ENCODE measurements at places on chromosomes 2 and 18. TPM values are rescaled to one million over a fixed set of nuclear protein-coding genes. Genes with fewer than 3 reads are reported as not detected.

DNA sequence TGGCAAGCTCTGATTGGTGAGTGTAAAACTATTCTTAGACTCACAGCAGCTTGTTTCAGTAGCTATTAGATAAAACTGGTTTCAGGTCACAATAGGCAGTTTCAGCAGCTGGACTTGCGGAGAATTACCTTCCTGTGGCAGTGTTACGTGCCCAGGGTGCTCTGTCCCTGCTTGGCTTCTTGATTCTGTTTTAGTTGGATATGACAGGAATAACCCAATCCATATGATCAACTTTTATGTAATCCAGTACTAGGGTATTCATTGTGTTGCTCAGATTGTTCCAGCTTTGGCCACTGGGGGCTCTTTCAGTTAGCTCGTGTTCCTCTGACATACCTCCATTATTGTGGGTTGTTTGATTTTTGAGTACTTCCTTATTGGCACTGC, 43.1 kb downstream of the INPP4A start:
- H3K36me3 ChIP-seq, result no peaks in the 10 kb centered on the region
- no peaks in the 10 kb centered on the region for H3K4me1 ChIP-seq
- H3K27ac ChIP-seq, result no peak overlapping the region

DNA sequence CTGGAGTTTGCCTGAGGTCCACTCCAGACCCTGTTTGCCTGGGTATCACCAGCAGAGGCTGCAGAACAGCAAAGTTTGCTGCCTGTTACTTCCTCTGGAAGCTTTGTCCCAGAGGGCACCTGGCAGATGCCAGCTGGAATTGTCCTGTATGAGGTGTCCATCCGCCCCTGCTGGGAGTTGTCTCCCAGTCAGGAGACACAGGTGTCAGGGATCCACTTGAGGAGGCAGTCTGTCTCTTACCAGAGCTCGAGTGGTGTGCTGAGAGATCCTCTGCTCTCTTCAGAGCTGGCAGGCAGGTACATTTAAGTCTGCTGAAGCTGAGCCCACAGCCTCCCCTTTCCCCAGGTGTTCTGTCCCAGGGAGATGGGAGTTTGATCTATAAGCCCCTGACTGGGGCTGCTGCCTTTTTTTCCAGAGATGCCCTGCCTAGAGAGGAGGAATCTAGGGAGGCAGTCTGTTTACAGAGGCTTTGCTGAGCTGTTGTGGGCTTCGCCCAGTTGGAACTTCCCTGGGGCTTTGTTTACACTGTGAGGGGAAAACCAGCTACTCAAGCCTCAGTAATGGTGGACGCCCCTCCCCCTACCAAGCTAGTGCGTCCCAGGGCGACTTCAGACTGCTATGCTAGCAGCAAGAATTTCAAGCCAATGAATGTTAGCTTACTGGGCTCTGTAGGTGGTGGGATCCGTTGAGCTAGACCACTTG, 34.7 kb downstream of the TFPI start:
- DNase-seq, result no peak
- H3K4me1 ChIP-seq, result no peaks in the 10 kb centered on the region
- no peaks in the 10 kb centered on the region for H3K36me3 ChIP-seq
- no peaks in the 10 kb centered on the region for H3K27me3 ChIP-seq
- no peak overlapping the region for H3K27ac ChIP-seq
- no peak overlapping the region for H3K4me3 ChIP-seq

DNA sequence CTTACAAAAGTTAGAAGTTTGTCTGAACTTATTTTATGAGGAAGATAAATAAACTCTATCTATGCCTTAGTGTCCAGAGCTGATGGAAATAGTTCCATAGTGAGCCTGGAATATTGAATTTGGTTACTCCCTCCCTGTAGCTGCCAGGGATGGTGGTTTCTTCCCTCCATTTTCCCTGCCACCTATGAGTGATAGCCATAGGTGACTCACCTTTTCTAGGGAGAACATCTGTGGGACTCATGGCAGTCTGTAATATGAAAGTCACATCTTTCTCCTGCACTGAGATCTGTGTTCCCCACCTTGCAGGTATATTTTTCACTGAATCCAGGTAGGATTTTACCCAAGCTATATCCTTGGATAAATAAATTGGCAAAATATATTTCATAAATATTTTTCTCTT, 148.8 kb downstream of the TPGS2 start:
- no peak overlapping the region for H3K27ac ChIP-seq
- DNase-seq, result no peak
- no peak overlapping the region for H3K4me3 ChIP-seq
- no peaks in the 10 kb centered on the region for H3K36me3 ChIP-seq

GRCh38 chr2:201837824-201838431, 31.6 kb downstream of the CDK15 start:
- no peaks in the 10 kb centered on the region for H3K27me3 ChIP-seq
- H3K36me3 ChIP-seq, result no peaks in the 10 kb centered on the region
- H3K27ac ChIP-seq, result no peak overlapping the region
- H3K4me3 ChIP-seq, result no peak overlapping the region
- no peak for DNase-seq
- H3K4me1 ChIP-seq, result no peaks in the 10 kb centered on the region

DNA sequence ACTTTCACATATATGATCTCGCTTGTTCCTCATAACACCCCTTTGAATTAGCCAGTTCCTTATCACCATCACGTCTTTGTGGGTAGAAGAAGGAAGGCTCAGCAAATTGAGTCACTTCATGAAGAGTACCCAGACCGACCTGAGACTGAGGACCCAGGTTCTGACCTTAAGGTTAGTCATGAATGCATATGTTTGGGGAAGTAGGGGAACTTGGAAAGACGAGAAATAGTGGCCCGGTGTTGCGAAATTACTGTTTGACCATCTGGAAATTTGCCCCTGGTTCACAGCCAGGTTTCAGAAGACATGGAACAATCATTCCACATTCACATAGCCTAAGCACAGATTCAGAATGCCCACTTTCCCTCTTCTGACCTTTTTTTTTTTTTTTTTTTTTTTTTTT, 59.8 kb downstream of the MEIS1 start:
- H3K4me3 ChIP-seq, result no peak overlapping the region
- H3K4me1 ChIP-seq, result peaks cover 14% of the 10 kb centered on the region
- H3K27ac ChIP-seq, result no peak overlapping the region
- H3K36me3 ChIP-seq, result peaks cover 2% of the 10 kb centered on the region

DNA sequence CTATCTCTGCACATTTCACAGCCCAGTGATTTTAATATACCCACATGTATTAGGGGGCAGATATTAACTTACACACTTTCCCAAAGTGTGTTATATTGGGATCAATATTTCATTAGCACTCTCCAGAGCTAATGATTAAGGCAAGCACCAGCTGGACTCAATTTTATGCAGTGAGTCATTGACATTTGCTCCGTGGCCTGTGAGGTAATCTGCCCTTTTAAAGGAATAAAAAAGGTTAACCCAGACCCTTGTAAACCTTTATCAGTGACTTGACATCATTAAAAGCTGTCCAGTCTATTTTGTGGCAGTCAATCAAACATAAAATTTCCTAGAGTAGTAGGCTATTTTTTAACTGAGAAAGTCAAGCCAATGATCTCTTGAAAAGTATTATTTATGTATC, 1870.4 kb upstream of the CELF4 start:
- no peak overlapping the region for H3K4me3 ChIP-seq
- H3K36me3 ChIP-seq, result no peaks in the 10 kb centered on the region
- no peak for DNase-seq
- no peak overlapping the region for H3K27ac ChIP-seq
- no peaks in the 10 kb centered on the region for H3K4me1 ChIP-seq

DNA sequence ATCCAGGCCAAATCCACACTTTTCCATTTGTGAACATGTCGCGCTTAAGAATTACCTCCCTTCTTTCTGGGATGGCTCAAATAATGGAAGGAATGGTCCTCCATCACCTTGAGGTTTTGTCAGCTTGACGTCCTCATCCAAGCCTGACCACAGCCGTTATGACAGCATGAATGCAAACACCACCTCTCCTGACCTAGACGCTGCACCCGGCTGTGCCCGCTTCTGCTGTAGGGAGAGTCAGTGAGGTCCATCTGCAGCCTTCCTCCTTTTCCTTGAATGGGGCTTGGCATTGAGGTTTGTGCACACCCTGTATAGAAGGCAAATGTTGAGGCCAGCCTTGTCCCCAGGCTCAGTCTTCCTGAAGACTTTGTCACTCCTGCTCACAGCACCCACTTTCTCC, 85.5 kb downstream of the TGOLN2 start:
- H3K27ac ChIP-seq, result no peak overlapping the region
- no peak for DNase-seq
- H3K4me1 ChIP-seq, result no peaks in the 10 kb centered on the region
- H3K36me3 ChIP-seq, result no peaks in the 10 kb centered on the region
- no peak overlapping the region for H3K4me3 ChIP-seq

DNA sequence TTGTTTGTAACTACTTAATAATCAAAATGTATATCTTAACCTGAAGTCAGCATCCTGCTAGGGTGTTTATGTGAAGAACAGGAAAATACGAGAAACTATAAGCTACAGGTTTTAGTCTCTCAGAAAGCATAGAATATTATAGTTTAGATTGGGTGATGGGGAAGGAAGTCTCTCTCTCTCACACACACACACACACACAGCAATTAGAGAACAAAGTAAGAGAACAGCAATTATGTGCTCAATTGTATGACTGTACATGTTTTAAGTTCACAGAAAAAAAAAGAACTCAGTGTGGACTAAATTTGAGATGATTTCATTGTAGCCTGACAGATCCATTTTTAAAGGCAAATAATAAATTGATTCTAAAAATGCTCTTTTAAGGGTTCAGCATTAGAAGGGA, 94.3 kb upstream of the ZNF516 start:
- H3K4me3 ChIP-seq, result no peak overlapping the region
- no peak for DNase-seq
- no peaks in the 10 kb centered on the region for H3K4me1 ChIP-seq
- no peak overlapping the region for H3K27ac ChIP-seq
- H3K36me3 ChIP-seq, result no peaks in the 10 kb centered on the region

DNA sequence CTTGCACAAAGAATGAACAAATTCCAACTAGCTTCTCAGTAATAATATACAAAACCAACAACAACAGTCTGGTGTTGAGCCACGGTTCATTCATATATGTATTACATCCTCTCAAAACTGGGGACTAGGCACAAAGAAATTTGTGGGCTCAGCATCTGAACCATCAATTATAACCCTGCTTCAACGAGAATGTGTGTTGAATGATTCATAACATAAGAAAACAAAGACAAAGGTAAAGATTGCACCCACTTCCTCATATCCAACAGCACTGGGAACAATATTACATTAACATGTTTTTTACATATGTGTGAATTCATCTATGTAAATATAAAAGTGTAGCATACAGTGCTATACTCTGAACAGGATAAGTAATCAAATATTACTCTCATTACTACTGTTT, 144.8 kb downstream of the CDH2 start:
- H3K27me3 ChIP-seq, result no peaks in the 10 kb centered on the region
- H3K4me3 ChIP-seq, result no peak overlapping the region
- H3K27ac ChIP-seq, result no peak overlapping the region
- DNase-seq, result no peak
- H3K4me1 ChIP-seq, result no peaks in the 10 kb centered on the region

- H3K27ac ChIP-seq, result no peak overlapping the region
- no peaks in the 10 kb centered on the region for H3K4me1 ChIP-seq
Observed at GRCh38 chr2:84057917-84058560, 401.0 kb downstream of the SUCLG1 start.

GRCh38 chr18:10398571-10398970, 55.9 kb upstream of the APCDD1 start:
- H3K4me3 ChIP-seq, result no peak overlapping the region
- no peaks in the 10 kb centered on the region for H3K36me3 ChIP-seq
- DNase-seq, result no peak
- no peak overlapping the region for H3K27ac ChIP-seq

- no peaks in the 10 kb centered on the region for H3K4me1 ChIP-seq
- peak; percentile 60 for DNase-seq
- no peaks in the 10 kb centered on the region for H3K36me3 ChIP-seq
- no peaks in the 10 kb centered on the region for H3K27me3 ChIP-seq
- no peak overlapping the region for H3K27ac ChIP-seq
- H3K4me3 ChIP-seq, result no peak overlapping the region
Observed at GRCh38 chr2:144083211-144083610, 436.7 kb downstream of the ZEB2 start.

DNA sequence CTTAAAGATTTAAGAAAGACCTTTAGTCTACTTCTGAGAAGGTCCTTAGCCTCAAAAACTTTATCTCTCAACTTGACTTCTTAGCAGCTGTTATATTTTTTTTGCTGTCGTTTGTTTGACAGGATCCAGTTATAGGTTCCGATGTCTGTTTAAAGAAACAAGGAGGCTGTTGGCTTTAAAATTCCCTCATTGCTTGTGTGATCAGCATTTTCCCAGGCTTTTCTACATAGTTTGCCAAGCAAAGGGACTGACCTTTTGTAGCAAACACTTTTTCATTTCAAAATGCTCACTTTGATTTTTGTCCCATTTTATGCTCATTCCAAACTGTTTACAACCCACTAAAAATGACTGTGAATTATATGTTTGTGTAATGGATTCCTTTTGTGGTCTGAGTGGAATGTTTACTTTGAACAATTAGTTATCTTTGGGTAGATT, 394.9 kb downstream of the ARHGAP15 start:
- H3K27ac ChIP-seq, result no peak overlapping the region
- H3K4me3 ChIP-seq, result no peak overlapping the region
- H3K36me3 ChIP-seq, result no peaks in the 10 kb centered on the region
- H3K4me1 ChIP-seq, result no peaks in the 10 kb centered on the region
- no peak for DNase-seq

DNA sequence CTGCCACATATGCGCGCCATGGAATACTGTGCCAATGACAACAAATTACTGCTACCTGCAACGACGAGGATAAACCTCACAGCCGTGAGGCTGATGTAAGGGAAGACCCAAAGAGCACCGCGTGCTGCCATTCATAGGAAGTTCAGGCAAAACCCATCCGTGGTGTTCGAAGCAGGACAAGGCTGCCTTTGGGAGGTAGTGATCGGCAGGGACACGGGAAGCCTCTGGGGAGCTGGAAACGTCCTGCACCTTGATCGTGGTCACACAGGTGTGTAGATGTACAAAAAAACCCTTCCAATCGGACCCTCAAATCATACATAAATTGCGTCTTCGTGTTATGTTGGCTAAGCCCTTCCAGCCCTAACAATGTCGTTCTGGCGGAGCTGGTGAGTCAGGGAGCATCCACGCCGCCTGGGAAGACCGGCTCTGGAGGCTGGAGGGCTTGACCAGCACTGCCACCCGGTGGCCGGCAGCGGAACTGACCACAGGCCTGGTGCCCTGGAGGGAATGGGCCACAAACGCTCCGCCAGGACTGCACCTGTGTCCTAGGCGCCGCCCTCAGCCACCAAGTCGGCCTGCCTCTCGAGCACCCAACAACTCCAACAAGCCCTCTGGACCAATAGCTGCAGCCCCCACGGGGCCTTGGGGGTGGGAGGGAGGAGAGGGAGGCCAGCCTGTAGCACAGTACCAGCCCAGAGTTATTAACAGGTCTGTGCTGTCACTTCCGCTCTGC, 4.1 kb upstream of the NEURL3 start:
- no peak overlapping the region for H3K27ac ChIP-seq
- H3K36me3 ChIP-seq, result no peaks in the 10 kb centered on the region
- H3K4me1 ChIP-seq, result no peaks in the 10 kb centered on the region
- H3K4me3 ChIP-seq, result no peak overlapping the region
- peak; percentile 97 for DNase-seq

Gene GPR39
- total RNA-seq, result 0.23 TPM

Gene RBKS
- 4.4 TPM for total RNA-seq

Gene NOL4
- total RNA-seq, result not detected

Gene EPHA4
- total RNA-seq, result 19.9 TPM

Gene LRRC30
- total RNA-seq, result not detected

Gene NIFK
- total RNA-seq, result 35.0 TPM

Gene CYTIP
- 10.0 TPM for total RNA-seq

Gene IL36A
- not detected for total RNA-seq
